Naive B cell (primary cell): ENCODE measurements at places on chromosomes 7 and 10.

DNA sequence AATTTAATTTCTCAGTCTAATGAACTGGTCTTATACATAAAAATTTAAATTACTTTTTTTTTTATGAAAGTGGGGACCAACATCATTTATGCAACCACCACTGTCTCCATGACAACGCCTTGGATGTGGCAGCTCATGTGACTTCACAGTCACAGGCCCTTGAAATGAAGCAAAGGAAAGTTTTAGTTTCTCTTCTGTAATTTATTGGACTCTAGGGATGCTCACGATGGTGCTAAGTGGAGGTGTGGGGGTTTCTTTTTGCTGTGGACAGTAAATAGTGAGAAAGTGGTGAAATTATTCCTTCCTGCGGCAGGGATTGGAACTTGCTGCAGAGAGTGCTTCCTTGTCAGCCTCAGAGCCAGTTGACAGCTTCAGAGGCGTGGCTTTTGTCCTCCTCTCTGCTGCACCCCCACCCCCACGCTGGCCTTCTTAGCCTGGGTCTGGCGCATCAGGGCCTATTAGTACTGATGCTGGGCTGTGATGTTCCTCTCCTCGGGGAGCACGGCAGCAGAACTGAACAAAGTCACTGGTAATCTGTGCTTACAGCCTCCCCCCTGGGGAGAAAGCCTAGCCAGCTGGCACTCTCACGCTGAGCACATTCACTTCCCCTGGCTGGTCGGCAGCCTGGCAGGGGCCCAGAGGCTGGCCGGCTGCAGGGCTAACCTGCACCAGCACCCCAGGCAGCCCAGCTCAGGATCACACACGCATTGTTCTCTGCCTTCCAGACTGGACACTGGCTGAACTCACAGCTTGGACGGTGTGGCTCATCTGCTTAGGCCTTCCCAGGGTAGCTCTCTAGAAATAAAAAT lies 517.5 kb upstream of the GALNT17 start:
- peak; percentile 21 for DNase-seq

- DNase-seq, result no peak
These were observed 615 bp upstream of the CNTNAP2 start for GRCh38 chr7:146115851-146116520.

DNA sequence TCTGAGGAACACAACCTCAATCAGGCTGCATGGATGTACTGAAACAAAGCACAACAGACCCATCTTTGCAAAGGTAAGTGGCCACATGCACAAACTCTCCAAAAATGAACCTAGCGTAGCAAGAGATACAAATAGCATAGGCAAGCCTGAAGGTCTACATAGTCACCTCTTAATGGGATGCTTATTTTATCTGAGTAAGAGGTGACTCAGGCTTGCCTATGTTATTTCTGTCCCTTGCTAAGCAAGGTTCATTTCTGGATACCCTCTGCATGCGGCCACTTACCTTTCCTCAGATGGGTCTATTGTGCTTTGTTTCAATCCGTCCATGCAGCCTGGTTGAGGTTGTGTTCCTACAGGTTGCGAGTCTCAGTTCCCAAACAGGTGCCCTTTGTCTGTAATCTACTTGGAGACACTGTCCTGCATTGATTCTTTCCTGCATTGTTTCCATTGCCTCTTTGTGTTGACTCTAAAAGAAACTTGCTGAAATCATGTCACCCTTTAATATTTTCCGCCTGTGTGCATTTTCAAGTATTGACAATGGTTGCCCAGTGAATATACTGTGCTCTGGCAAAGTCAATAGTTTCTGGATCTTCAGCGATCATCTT lies 291.8 kb upstream of the LYZL1 start:
- no peak for DNase-seq

GRCh38 chr7:94422827-94423460 lies 28.2 kb downstream of the COL1A2 start:
- no peak for DNase-seq

DNA sequence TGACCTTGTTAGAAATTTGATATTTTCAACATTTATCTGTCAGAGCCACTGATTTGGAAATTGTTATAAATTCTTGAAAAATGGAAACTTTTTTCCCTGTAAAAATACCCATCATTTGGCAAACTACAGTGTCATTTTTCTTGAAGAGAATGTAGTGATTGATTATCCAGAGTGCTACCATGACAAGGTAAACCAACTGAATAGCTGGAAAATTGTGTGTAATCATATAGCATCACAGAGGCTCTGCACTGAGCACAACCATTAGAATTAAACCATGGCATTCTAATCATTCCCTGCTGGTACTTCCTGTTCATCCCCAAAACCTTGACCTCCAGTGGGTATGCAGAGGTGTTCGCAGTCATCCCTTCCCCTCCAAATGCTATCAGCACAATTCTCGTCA lies 240.3 kb upstream of the LRGUK start:
- DNase-seq, result no peak

DNA sequence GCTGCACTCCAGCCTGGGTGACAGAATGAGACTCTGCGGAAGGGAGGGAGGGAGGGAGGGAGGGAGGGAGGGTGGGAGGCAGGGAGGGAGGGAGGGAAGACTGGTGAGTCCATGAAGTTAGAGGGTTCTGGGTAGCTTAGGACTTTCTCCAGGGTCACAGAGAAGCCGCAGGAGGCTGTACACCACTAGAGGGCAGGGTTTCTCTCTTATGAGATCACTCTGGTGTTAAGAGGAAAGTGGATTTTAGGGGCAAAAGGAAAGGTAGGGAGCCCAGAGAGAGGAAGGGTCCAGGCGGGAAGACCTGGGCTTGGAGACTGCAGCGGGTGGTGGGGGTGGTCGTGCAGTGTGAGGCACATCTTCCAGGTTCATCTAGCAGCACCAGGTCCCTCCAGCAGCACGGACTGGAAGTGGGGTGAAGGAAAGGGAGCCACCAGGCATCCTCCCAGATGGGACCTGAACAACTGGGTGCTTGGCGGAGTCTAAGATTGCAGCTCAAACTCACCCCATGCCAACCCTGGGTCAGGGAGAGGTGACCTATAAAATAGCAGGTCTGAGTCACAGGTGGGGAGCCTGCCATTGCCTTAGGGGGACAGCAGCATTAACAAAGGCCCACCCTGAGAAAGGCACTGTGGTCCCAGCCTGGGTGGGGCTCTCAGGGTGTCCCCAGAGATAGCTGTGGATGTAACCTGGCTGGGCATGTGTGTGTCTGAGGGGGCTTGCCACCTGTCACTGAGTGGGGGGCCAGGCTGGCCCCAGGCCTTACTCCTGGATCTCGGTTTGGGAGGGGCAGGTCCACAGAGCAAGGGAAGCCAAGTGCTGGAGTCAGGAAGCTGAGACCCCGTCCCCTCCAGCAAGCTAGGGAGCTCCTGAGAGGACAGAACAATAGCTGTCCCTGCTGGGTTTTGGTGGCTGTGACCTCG lies 48.5 kb upstream of the SLC29A3 start:
- no peak for DNase-seq

- DNase-seq, result no peak
These were observed 461.2 kb upstream of the VSTM2A start for GRCh38 chr7:54080971-54081370.

GRCh38 chr10:86099542-86100334 lies 266.9 kb downstream of the GRID1 start:
- DNase-seq, result no peak

DNA sequence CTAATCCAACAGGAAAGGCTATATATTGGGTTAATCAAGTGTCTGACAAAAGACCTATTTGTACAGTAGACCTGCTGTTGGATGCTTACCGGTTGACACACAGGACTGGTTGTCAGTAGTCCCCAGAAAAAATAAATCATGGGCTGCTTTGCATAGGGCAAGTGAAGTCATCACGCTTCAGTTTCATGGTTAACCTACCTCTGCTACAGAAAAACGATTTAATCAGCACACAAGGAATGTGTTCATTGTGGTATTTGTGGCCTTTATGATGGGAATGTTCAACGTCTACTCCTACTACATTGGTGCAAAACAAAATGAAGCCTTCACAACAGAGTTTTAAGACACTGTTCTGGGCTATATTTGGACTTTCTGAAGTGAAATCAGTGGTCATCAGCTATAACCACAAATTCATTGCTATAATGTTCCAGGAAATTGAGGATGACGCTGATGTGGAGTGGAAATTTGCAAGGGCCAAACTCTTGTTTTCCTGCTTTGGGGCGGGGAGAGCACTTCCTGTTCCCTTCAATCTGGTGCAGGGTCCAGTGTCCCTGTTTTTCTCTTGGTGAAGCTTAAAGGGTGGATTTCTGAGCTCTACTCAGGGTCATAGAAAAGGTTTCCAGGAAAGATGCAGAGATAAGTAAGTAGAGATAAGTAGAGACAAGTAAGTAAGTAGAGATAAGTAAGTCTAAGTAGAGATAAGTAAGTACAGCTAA lies 39.3 kb upstream of the GGCT start:
- no peak for DNase-seq

GRCh38 chr10:77907900-77908717 lies 18.4 kb downstream of the DLG5 start:
- no peak for DNase-seq

- peak; percentile 58 for DNase-seq
These were observed 1.2 kb upstream of the PFKFB3 start for GRCh38 chr10:6201516-6201975.

GRCh38 chr10:131901181-131901829 lies 497 bp downstream of the PPP2R2D start:
- DNase-seq, result peak; percentile 63

- no peak for DNase-seq
These were observed 72.3 kb downstream of the EBF3 start for GRCh38 chr10:129891806-129892205.

DNA sequence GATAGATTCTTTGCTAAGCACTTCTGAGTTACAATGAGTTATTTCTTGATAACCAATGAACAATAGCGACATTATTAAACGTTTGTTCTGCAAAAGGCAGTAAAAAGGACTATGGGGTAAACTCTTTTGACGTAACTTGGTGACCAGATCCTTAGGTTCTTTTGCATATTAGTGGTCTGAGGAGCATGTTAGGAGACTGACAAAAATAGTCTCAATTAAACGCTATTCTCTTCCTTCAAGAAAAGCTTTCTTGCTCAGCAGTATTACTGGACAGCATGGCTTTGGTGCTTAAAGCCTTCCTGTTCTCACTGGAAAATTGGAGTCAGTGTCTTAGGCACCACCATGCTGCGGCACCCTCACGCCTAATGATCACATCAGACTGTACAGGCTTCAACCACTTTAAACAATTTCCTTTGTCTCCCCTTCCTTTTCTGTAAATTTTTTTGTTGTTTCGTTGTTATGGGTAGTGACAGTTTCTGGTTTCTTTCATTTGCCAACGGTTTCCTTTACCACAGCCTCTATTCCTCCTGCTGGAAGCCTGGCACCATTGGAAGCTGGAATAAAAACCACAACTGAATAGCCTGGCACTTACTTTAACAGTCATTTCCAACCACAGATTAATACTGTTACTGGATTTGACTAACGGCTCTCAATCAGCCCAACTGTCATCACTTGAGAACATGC lies 49.2 kb upstream of the FAM133B start:
- DNase-seq, result no peak

DNA sequence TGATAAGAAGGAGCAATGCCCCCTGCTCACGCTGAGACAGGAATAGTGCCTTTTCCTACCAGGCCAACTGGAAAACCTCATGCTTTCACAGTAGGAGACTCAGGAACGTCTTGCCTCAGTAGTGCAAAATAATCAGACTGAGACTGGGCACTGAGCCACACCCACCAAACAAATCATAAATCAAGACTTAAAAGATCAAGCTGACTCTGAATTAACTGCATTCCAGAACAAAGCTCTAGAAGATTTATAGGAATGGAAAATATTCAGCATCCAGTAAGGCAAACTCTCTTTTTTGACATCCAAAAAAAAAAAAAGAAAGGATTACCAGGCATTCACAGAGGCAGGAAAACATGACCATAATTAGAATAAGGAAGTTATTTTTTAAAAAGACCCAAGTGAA lies 30.5 kb upstream of the SLC18A3 start:
- DNase-seq, result no peak

GRCh38 chr10:119263951-119264617 lies 56.7 kb downstream of the GRK5 start:
- DNase-seq, result no peak

- DNase-seq, result no peak
These were observed 96.4 kb downstream of the WDR37 start for GRCh38 chr10:1152386-1153250.

GRCh38 chr7:75879771-75880184 lies 944 bp downstream of the RHBDD2 start:
- no peak for DNase-seq

DNA sequence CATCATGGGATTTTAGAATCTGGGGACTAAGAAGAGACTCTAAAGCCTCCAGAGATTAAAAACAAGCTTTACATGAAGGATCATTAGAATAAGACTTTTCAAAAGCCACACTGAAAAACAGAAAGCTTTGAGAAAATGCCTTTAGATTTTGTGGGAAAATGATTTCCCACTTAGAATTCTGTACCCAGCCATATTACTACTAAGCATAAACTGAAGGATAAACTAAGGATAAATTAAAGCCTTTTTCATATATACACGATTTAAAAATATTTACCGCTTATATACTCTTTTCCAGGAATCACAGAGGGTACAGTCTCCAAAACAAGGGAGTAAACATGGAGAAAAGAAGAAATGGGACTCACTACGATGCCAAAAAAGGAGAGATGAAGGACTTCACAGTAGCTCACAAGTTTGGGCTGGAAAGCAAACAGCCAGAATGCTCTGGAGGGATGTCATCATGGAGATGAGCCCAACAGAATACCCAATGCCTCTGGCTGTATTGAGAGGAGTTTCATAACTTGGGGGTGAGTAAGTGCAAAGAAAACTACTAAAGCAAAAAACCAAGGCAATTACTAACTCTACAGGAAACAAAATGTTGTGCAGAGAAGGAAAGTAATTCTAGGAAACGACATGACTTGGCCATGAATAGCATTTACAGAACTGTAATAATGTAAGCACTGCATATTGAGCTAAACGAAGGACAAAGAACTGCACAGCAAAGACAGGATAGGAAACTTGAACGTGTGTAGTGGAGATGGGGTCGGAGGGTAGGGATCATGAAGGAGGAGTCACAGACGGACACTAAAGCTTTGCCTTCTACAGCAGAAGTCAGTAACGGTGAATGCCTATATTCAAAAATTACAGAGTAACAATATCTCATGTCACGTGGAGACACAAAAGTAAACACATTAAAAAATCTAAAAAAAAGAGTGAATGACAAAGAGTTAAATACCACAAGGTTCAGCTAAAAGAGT lies 61.4 kb upstream of the ASAH2 start:
- no peak for DNase-seq

GRCh38 chr10:2137549-2138174 lies 400.3 kb upstream of the ADARB2 start:
- no peak for DNase-seq

- no peak for DNase-seq
These were observed 10.9 kb upstream of the EXOC6 start for GRCh38 chr10:92837456-92837855.
